ENCODE measurements at places on chromosomes 11 and 22. TPM values are rescaled to one million over a fixed set of nuclear protein-coding genes. Genes with fewer than 3 reads are reported as not detected.

DNA sequence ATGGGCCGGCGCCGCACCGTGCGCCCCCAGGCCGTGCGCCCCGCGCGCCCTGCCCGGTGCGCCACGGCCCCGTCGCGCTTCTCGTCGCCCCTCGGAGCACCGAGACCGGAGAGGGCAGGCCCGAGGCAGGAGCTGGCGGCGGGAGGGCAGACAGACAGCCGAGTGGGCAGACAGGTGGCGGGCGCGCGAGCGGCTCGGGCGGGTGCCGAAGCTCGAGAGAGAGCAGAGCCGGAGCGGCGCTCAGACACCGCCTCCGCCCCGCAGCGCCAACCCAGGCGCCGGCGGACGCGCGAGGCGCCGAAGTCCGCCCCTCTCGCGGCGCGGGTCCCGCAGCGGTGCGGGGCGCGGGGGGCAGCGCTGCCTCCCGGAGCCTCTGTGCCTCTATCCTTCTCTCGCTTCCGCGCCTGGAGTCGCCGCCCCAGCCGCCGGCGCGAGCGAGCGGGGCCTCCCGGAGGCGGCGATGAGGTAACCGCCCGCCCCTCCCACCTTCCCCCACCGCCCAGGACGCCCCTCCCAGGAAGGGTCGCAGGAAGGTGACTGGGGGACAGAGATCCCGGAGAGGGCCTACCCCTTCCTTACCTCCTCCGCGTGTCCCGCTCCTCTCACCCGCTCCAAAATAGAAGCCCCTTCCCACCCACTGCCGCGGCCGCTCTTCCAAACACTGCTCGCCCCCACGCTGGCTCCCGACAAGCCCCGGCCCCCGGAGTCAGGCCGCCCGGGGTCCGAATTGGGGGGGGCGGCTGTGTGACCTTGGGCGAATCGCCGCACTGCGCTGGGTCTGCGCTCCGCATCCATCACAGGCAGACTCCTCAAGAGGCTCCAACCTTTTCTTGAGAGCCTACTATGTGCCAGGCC lies at the start of gene RASL10A:
Gene RASL10A (minus strand): TSS at position 412 of the 855 bp plus-strand sequence. CDS start 451 bp downstream, outside the sequence.
- H3K4me1 ChIP-seq: peaks cover 14% of the 10 kb centered on the region
- H3K4me3 ChIP-seq: peak within 1 kb of the TSS; percentile 51
- no peaks in the 10 kb centered on the region for H3K36me3 ChIP-seq
- DNase-seq: no peak
- peaks cover 5% of the 10 kb centered on the region for H3K27me3 ChIP-seq

DNA sequence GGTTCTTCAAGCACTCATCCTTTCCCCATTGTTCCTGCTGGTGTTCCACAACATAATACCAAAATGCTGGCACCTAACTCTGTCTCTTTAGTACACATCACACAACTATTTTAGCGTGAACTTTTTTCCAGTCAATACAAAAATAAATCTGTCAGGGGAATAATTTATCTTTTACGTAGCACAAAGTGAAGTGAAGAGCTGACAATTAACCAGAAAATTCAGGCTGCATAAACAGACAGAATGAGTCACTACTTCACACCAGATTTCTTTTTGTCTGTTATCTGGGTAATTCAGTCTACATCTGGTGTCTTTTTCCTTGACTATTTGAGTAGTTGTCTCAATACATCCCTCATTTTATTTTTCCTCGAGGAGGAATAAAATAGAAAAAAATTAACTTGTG lies 7.9 kb upstream of the ETS1 start:
- H3K27ac ChIP-seq: no peak overlapping the region
- DNase-seq: no peak
- H3K4me3 ChIP-seq: no peak overlapping the region
- no peaks in the 10 kb centered on the region for H3K27me3 ChIP-seq

- peak; percentile 70 for DNase-seq
- H3K4me3 ChIP-seq: no peak overlapping the region
- H3K4me1 ChIP-seq: peaks cover 12% of the 10 kb centered on the region
- H3K27me3 ChIP-seq: no peaks in the 10 kb centered on the region
- H3K27ac ChIP-seq: peak overlapping the region; percentile 41
Measured at GRCh38 chr11:36385121-36385970, 89.3 kb downstream of the PRR5L start.

DNA sequence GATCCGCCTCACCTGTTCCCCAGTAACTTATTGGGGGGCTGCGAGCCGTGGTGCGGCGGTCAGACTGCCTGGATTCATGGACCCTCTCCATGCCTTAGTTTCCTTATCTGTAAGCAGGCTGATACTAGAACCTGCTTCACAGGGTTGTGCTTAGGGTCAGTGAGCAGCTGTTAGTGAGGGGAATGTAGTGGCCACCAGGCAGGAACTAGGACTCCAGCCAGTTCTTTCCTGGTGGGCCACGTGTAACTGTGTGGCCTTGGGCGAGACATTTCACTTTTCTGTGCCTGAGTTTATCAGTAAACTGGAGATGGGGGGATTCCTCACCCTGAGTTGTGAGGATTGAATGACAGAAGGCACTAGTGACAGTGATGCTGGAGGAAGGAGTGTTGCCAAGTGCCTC lies 24.8 kb downstream of the MCM5 start:
- peaks cover 9% of the 10 kb centered on the region for H3K36me3 ChIP-seq
- H3K4me1 ChIP-seq: peaks cover 28% of the 10 kb centered on the region
- H3K27me3 ChIP-seq: no peaks in the 10 kb centered on the region
- DNase-seq: no peak
- H3K27ac ChIP-seq: no peak overlapping the region
- no peak overlapping the region for H3K4me3 ChIP-seq

The P4HA3 gene
- total RNA-seq: 2.0 TPM
